ENCODE measurements at places on chromosomes 2 and 18.

DNA sequence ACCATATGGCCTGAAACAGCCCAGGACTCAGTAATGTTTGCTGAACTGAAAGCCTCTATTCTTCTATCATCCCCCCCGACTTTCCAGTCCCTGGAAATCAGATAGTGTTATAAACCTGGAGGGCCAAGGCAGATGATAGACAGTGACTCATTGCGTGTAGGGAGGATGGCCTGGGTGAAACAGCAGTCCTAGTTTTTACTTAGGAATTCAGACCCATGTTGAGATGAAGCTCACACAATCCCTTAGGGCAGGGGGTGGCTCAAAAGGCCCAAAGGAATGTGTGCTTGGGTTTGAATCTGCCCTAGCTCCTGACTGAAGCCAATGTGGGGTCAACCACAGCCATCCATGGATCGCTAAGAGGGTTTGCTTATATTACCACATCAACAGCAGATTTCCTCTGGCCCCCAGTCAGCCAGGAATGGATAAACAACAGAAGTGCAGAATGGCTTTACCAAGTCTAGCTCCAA, 43.9 kb upstream of the STPG4 start:
- no peak for DNase-seq

DNA sequence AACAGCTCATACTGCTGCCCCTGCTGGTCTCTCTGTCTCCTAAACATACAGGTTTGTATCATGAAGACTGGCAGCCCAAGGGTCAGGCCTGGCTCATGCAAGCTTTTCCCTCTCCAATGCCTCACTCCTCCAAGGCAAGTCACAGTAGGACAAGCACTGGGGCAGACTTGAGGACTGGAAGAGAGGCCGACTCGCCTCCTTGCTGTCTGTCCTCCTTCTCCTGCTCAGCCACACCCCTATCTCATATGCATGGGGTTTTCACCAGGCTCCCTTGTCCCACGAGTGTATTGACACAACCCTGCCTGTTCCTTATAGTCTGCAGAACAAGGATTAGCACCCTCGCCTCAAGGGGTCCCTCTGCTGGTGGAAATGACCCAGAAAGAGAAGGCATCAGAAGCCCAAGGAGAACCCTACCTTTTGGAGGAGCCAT, 223.7 kb downstream of the SOX11 start:
- DNase-seq = no peak

DNA sequence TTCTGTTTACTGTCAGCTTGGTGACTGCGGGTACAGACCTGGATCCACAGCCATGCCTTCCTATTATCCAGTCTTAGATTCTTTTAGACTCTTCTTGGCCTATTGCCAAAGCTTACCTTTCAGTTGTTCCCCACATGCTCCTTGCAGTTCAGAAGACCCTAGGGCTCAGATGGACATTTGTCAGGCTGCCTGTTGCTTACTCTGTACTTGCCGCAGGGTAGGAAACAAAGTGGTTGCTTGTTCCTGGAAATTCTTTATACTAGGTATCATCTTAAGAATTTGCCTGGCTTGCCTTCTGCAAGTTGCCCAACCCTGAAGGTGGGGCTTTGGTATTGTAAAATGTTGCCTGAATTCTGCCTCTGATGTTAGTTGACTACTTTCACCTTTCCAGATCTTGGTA, 24.4 kb downstream of the CD28 start:
- DNase-seq = no peak

GRCh38 chr2:123493687-123494086, 531.4 kb upstream of the CNTNAP5 start:
- no peak for DNase-seq

- DNase-seq = no peak
Observed at GRCh38 chr2:228866781-228867180, 404.3 kb downstream of the PID1 start.

DNA sequence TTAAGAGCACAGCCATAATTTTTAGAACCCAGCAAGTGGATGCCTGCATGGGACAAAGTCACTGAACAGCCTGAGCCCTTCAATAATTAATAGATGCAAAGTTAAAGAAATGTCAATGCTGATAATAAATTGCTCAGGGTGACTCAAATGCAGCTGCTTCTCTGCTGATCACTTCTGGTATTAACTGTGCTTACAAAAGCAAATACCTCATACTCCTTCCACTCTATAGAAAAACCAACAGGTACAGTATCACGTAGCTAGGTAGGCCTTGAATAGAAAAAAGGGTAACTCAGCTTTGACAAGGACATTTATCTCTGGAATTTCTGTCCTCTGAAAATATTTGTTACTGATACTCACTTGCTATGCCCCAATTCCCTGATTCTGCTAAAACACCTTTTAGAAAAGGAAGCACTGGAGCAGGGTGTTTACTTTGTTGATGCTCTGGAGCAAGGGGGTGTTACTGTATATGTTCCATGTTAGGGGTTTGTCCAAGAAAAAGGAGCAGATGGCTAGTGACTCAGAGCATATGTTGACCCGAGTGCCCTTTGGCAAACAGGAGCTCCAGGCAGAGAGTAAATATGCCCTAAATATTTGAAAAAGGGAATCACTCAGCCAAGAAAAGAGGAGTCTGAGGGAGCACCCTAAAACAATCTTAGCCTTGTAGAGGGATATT, 59.1 kb upstream of the RTN4 start:
- DNase-seq = no peak

DNA sequence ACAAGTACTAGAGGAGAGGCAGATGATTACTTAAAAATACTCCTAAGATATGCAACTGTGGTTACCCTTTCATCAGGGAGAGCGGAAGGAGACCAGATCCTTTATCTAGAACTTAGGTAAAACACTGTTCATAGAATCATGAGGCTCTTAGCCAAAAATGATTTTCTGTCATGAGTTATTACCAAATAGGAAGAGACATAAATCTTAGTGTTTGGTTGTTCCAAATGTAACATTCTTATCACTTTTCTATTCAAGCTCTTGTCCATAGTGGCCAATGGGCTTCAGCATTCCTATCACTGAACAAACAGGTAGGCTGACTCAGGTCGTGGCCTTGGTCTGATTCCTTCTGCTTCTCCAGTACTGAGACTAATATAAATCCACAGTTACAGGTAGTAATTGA, 38.5 kb downstream of the RPRD1A start:
- DNase-seq = no peak

- no peak for DNase-seq
Observed at GRCh38 chr2:237139123-237139675, 53.5 kb downstream of the COPS8 start.

- no peak for DNase-seq
Observed at GRCh38 chr2:33628031-33628827, 29.1 kb upstream of the FAM98A start.

- DNase-seq = no peak
Observed at GRCh38 chr2:170610615-170611014, 104.5 kb upstream of the SP5 start.

GRCh38 chr2:23757686-23758433, 169.1 kb downstream of the ATAD2B start:
- no peak for DNase-seq

- no peak for DNase-seq
Observed at GRCh38 chr18:9913151-9913525, 678 bp upstream of the VAPA start.

DNA sequence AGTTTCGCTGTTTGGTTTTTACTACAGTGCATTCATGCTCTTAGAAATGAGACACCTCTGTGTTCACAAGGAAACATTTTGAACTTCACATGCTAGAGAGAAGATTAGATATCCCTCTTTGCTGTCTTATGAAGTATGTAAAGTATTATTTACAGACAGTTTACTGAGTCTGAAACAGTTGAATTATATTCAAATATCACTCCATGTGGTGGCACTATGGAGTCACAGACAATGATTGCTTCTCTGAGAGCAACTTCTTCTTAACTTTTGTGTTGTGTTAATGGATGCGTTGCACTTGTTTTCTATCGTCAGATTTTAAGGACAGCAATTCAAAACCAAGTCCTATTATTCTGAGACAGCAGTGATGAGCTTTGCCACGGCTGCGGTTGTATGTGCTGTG, 823.6 kb downstream of the GALR1 start:
- no peak for DNase-seq

DNA sequence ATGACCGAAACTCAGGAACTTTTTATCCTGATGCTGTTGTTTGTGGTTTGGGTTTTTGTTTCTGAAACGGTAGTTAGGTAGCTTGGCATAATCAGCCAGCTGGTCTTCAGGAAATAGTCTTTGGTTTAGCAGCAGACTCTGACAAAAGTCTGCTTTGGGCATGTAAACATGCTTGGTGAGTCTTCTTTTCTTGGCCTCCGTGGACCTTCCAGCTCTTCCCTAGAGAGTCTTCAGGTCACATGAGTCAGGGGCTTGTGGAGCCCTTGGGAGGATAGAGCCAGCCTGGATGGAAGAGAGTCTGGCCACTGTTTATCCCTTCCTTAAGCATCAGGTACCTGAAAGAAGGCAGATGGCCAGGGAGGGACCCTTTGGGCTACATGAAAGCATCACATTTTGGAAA, 154.5 kb downstream of the MGAT5 start:
- no peak for DNase-seq

- DNase-seq = no peak
Observed at GRCh38 chr18:28999726-29000125, 822.8 kb upstream of the CDH2 start.

DNA sequence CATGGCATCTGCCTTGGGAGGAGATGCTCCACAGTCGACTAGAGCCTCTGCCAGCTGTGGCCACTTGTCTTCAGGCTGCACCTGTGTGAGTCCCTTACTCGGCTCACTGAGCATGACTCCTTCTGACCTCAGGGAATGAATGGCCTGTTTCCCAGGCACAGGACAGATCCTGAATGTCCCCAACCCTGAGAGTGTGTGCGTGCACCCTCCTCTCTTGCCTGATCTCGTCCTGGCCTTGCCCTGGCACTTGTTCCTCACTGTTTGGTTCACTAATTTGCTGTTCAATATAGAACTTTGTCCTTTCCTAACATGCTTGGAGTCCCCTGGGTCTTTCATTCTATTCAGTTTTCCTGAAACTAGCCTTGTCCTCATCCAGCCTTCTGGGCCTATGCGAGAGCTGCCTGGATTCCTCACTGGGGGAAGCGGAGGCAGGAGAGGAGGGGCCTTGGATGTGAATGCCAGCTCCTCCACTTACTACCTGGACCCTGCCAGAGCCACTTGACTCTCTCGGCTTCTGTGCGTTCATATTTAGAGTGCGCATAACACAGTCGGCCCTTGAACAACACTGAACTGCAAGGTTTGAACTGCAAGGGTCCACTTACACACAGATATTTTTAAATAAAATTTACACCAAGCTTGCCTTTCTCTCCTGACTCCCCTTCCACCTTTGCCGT, 184.8 kb downstream of the ACKR3 start:
- DNase-seq = no peak

DNA sequence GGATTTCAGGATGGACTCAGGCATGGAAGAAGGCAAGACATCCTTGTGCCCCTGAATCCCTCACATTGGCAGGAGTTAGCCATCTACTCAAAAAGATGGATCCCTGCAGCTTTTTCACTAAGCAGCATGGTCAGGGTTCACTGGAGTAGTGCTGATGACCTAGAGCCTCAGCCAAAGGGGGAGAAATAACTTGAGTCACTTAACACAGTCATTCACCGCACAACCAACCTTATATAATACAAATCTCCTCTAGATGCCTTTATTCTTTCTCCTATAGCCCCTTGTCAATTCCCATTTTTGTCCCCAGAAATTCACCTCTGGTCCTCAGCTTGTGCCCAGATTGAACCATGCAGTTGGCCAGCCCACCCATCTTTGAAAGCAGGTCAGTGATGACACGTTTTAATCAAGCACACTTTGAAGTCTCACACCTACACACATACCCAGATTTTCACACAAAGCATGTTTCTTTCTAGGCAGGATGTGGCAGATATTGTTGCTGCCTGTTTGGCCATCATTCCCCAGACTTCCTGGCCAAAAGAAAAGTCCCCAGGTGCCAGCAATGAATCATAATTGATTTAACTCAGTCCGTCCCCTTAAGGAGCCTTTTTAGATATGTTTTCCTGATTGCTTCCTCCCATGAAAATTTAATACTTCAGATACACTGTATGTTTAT, 84.2 kb downstream of the LBH start:
- no peak for DNase-seq

- no peak for DNase-seq
Observed at GRCh38 chr2:10522170-10522448, 74.0 kb upstream of the ODC1 start.

- DNase-seq = no peak
Observed at GRCh38 chr2:64931246-64932115, 57.7 kb upstream of the SLC1A4 start.

- no peak for DNase-seq
Observed at GRCh38 chr2:208255557-208256106, 761 bp upstream of the IDH1 start.

DNA sequence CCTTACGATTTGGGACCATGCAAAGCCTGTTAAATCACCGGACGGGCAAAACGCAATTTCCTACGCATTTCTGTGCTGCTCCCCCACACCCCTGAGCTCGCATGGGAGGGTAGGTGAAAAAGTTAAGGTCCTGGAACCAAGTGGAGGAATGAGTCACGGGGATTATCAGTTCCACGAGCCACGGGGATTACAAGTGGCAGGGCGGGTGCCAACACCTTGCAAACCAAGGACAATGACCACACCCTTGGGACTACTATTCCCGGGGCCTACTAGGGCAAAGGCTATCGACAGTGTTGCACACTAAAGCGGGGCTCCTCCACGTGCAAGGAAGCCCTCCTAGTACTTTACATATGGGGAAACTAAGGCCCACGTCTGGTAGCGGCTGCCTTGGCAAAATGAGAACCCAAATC, 447 bp downstream of the RETSAT start:
- DNase-seq = no peak

- no peak for DNase-seq
Observed at GRCh38 chr2:33419581-33420200, 56.8 kb upstream of the RASGRP3 start.

- DNase-seq = no peak
Observed at GRCh38 chr2:31318361-31319336, 84.7 kb downstream of the EHD3 start.

DNA sequence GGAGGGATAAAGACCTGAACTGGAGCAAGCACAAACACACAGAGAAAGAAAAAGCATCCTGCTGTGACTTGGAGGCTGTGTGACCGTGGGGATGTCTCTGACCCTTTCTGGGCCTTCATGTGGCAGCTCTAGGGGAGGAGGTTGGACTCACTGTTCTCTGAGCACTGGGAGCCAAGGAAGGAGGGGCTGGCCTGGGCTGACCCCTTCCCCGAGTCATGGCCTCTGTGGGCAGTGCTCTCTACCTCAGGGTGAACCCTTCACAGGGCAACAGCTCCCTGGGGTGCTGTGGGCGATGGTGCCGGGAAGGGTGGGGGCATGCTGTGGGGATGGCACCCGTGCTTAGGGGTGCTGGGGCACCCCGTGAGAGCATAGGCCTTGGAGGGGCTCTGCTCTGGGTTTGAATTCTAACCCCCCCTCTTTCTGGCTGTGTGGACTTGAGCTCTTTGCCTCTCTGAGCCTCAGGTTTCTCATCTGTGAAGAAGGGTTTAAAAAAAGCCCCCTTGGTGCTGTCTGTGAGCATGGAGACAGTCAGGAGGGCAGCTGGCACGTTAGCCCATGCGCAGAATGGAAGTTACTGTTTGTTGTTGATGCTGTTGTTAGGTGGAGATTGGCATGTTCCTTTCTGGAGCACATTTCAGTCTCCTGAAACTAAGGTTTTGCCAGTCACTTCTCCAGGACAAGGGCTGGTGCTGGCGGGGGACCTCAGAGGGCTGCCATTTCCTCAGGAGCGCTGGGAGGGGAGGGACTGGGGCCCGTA, 700 bp downstream of the TOGARAM2 start:
- DNase-seq = no peak

- DNase-seq = no peak
Observed at GRCh38 chr2:227772197-227772661, 26.5 kb downstream of the SCYGR8 start.

- DNase-seq = no peak
Observed at GRCh38 chr18:25080211-25080610, 271.8 kb downstream of the ZNF521 start.

GRCh38 chr2:143764261-143764660, 635.0 kb downstream of the ARHGAP15 start:
- no peak for DNase-seq

All from stimulated activated CD4-positive, alpha-beta T cell treated with anti-CD3 and anti-CD28 coated beads, TNF-alpha, amount 100 ng/mL, for 48 hours (primary cell).